Activated naive CD8-positive, alpha-beta T cell treated with anti-CD3 and anti-CD28 coated beads, Interleukin-2, amount 10 ng/mL, durations not matched to agents 7 days and 5 days (primary cell): ENCODE measurements at places on chromosomes 2 and 18. TPM values are rescaled to one million over a fixed set of nuclear protein-coding genes. Genes with fewer than 3 reads are reported as not detected.

DNA sequence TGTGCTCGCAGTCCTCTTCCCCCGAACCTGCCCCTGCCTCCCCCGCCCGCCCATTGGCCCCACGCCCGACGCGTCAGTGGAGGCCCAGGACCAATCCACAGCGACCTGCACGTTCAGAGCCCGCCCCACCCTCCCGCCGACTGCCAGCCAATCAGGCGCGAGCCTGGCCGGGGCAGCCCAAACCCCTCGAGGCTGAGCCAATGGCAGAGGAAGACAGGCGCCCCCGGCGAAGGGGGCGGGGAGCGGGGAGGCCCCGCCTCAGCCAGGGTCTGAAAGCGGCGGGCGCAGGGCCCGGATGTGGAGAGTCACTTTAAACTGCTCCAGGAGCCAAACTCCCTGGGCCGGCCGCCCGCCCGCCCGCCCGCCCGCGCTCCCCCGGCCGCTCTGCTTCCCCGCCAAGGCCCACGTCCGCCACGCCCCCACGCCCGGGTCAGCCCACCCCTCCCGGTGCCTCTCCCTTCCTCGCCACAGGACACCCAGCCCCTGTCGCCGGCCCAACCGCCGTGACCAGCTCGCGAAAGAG, 520 bp downstream of the SAP130 start:
- H3K4me3 ChIP-seq, result peak overlapping the region; percentile 89
- H3K27ac ChIP-seq, result peak overlapping the region; percentile 92
- H3K36me3 ChIP-seq, result peaks cover 4% of the 10 kb centered on the region
- DNase-seq, result peak; percentile 98
- peaks cover 26% of the 10 kb centered on the region for H3K4me1 ChIP-seq

GRCh38 chr18:31044926-31045325, 2.4 kb upstream of the DSC3 start:
- H3K4me3 ChIP-seq, result no peak overlapping the region
- H3K4me1 ChIP-seq, result peaks cover 4% of the 10 kb centered on the region
- peaks cover 5% of the 10 kb centered on the region for H3K36me3 ChIP-seq
- H3K27ac ChIP-seq, result no peak overlapping the region
- DNase-seq, result no peak

- no peaks in the 10 kb centered on the region for H3K36me3 ChIP-seq
- no peak overlapping the region for H3K4me3 ChIP-seq
- H3K27ac ChIP-seq, result no peak overlapping the region
- H3K27me3 ChIP-seq, result peaks cover 6% of the 10 kb centered on the region
Observed at GRCh38 chr2:179745635-179746256, 115.7 kb downstream of the ZNF385B start.

The TLK1 gene
- total RNA-seq, result 91.5 TPM

GRCh38 chr2:47002480-47003381, 87.1 kb upstream of the MCFD2 start:
- H3K4me1 ChIP-seq, result peaks cover 7% of the 10 kb centered on the region
- peak overlapping the region; percentile 14 for H3K27ac ChIP-seq

DNA sequence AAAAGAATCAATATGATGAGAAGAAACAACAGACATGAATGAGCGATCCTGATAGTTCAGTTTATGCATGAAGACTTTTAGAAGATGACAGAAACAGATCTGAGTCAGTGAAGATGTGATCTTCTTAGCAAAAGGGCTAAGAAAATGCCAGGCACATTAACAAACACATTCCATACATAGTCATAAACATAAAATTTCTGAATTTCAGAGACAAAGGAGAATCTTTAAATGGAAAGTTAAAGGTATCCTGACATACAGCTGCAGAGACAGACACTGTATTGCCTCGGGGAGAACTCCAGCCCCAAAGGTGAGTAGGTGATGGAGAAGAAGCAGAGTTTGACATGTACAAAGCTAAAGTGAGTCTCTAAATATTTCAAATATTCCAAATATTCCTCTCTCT, 40.6 kb upstream of the FN1 start:
- H3K4me3 ChIP-seq, result no peak overlapping the region
- H3K27me3 ChIP-seq, result peaks cover 6% of the 10 kb centered on the region
- no peaks in the 10 kb centered on the region for H3K4me1 ChIP-seq
- no peak overlapping the region for H3K27ac ChIP-seq
- DNase-seq, result no peak

- peaks cover 35% of the 10 kb centered on the region for H3K4me1 ChIP-seq
- no peaks in the 10 kb centered on the region for H3K36me3 ChIP-seq
- H3K27ac ChIP-seq, result peak overlapping the region; percentile 42
- H3K4me3 ChIP-seq, result peak overlapping the region; percentile 75
- DNase-seq, result no peak
- H3K27me3 ChIP-seq, result peaks cover 30% of the 10 kb centered on the region
Observed at GRCh38 chr2:213152065-213152794, 818 bp upstream of the IKZF2 start.

DNA sequence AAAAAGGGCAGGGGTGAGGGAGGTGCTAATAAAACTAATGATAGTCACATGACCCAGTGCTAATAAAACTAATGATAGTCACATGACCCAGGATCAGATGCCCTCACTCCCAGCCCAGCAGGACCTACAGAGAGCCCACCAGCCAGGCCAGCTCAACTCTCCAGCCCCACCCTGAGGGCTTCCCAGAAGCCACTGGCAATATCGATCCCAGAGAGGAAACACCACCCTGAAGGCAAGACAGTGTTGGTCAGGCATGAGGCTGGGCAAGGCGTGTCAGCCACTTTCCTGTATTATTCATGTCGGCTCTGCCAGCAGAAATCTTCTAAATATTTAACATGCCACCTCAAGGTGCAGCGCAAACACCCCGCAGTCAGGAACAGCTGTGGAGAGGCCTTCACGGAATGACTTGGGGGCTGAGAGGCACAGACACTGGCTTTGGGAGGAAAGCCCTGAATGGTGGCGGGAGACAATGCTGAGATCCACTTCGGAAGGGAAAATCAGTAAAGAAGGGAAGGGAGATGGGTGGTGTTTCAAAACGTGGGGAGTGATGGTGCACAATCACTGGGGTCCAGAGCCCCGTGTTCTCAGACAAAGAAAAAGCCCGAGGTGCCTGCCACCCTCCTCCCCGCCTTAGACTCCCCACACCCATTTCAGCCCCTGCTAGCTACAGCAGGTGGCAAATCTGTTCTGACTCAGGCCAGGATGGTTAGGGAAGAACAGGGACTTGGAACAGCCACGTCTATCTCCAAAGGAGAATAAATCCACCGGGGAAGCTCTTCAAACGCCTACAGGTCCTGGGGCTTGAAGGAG, 1.4 kb downstream of the REEP1 start:
- DNase-seq, result no peak
- H3K36me3 ChIP-seq, result peaks cover 4% of the 10 kb centered on the region
- H3K27ac ChIP-seq, result no peak overlapping the region
- H3K27me3 ChIP-seq, result peaks cover 64% of the 10 kb centered on the region
- H3K4me3 ChIP-seq, result peak overlapping the region; percentile 75

DNA sequence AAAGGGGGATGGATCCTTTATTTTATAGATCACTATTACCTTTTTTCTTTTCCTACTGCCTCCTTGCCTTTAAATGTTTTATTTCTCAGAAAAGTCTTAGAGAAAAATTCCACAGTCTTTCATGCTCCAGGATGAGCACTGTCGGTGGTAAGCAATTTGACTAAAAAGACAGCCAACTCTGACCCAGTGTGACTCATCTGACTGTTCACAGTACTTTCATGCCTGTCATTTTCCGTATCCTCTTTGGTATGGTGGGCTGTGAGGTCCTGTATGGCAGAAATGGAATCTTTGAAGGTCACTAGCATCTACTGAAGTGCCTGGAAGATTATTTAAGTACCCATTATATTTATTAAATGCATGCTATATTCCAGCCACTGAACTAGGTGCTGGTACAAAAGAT, 2.1 kb upstream of the RFTN2 start:
- H3K4me3 ChIP-seq, result no peak overlapping the region
- H3K4me1 ChIP-seq, result peaks cover 1% of the 10 kb centered on the region
- peaks cover 18% of the 10 kb centered on the region for H3K27me3 ChIP-seq
- H3K27ac ChIP-seq, result no peak overlapping the region

The LYPD6 gene
- total RNA-seq, result not detected

GRCh38 chr2:1088192-1088860, 137.7 kb downstream of the SNTG2 start:
- no peak for DNase-seq
- no peaks in the 10 kb centered on the region for H3K27me3 ChIP-seq
- H3K4me1 ChIP-seq, result no peaks in the 10 kb centered on the region
- H3K4me3 ChIP-seq, result no peak overlapping the region
- H3K36me3 ChIP-seq, result peaks cover 4% of the 10 kb centered on the region

The DSEL gene
- total RNA-seq, result 0.47 TPM

The NDUFAF7 gene
- 24.4 TPM for total RNA-seq

DNA sequence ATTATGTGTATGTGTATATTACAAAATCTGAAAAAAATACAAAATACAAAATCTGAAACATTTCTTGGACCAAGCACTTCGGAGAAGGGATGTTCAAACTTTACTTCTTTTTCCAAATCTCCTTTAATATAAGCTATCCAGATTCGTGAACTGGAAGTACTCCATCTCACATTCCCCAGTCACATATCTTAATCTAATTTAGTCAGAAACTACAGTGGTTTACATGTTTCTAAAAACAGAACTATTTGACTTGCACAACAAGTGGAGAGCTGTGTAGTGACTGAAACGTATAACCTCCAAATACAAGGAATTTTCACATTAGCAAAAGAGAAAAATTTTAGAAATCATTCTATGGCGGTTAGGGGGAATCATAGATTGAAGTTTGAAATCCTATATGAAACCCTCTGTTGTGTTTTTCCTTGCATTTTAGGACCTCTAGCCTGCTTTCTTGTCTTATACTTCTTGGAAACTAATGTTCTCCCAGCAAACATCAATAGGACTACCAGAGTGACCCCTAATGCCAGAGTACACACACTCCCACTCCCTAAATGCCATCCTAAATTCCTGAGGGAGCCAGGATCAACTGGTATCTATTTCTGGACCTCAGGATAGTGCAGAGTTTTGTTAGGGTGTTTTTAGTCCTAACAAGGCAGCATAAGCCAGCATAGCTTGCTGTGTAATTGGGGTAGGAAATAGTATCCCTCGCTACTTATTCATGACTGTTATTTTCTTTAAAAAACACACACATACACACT, 30.2 kb upstream of the ROCK1 start:
- no peaks in the 10 kb centered on the region for H3K4me1 ChIP-seq
- H3K27me3 ChIP-seq, result peaks cover 13% of the 10 kb centered on the region
- no peak for DNase-seq
- H3K36me3 ChIP-seq, result no peaks in the 10 kb centered on the region

The DTYMK gene
- 56.5 TPM for total RNA-seq

DNA sequence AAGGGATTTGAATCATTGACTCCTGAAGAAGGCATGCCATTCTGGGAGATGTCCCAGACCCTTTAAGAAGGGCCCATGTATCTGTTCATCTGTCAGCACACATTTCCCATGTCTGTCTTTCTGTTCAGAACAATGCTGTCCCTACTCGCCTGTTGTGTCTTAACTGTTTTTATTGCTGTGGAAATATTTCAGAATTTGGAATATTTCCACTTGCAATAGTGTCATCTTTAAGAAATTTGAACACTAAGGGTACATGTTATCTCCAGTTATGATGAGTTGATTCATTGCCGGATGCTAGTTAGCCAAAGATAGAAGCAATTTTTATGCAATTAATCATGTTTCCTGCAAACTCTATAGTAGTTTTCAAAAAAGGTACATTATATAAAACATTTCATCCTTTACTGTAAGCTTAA, 36.9 kb upstream of the NT5C1B start:
- no peak for DNase-seq
- no peak overlapping the region for H3K4me3 ChIP-seq
- H3K36me3 ChIP-seq, result peaks cover 3% of the 10 kb centered on the region
- H3K4me1 ChIP-seq, result peaks cover 2% of the 10 kb centered on the region
- H3K27ac ChIP-seq, result no peak overlapping the region

The GRB14 gene
- not detected for total RNA-seq

The TMEM198 gene
- total RNA-seq, result 1.1 TPM

The MATN3 gene
- not detected for total RNA-seq

- H3K27ac ChIP-seq, result peak overlapping the region; percentile 100
- H3K4me1 ChIP-seq, result peaks cover 28% of the 10 kb centered on the region
- DNase-seq, result peak; percentile 53
- H3K36me3 ChIP-seq, result peaks cover 12% of the 10 kb centered on the region
Observed at GRCh38 chr2:110678457-110679336, 834 bp upstream of the BUB1 start.

GRCh38 chr2:195238379-195238778, 418.6 kb upstream of the SLC39A10 start:
- no peak overlapping the region for H3K27ac ChIP-seq
- DNase-seq, result no peak
- no peak overlapping the region for H3K4me3 ChIP-seq

The SERPINB10 gene
- not detected for total RNA-seq

DNA sequence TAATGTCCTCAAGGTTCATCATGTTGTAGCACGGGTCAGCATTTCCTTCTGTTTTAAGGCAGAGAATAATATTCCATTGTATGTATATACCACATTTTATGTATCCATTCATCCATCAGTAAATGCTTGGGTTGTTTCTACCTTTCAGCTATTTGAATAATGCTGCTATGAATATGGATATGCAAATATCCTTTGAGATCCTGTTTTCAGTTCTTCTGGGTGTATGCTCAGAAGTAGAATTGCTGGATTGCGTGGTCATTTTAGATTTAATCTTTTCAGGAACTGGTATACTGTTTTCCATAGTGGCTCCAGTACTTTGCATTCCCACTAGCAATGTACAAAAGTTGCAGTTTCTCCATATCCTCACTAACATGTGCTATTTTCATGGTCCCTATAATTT, 13.4 kb upstream of the ASB1 start:
- DNase-seq, result no peak
- H3K4me1 ChIP-seq, result peaks cover 3% of the 10 kb centered on the region
- H3K36me3 ChIP-seq, result peaks cover 4% of the 10 kb centered on the region
- H3K27ac ChIP-seq, result no peak overlapping the region
- peaks cover 6% of the 10 kb centered on the region for H3K27me3 ChIP-seq

DNA sequence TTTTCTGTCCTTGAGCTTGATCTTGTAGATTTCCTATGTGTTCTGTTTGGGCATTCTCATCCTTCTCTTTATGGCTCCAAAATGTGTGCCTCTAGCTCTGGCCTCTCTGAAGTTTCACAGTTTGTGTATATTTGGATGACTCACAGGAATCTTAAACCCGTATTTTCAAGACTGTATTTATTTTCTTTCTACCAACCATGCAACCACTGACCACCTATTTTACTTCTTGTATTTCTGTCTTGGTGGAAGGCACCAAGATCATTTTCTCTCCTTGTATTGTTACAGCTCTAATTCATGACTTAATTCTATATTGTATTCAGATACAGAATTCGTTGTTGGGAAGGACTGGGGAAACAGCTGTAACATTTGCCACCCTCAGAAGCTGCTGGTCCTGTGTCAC, 39.5 kb downstream of the ACSL3 start:
- peaks cover 9% of the 10 kb centered on the region for H3K4me1 ChIP-seq
- DNase-seq, result no peak
- H3K4me3 ChIP-seq, result no peak overlapping the region
- H3K27ac ChIP-seq, result no peak overlapping the region
- no peaks in the 10 kb centered on the region for H3K36me3 ChIP-seq
